Kidney glomerular epithelial cell (primary cell): ENCODE measurements at places on chromosomes 4 and X.

DNA sequence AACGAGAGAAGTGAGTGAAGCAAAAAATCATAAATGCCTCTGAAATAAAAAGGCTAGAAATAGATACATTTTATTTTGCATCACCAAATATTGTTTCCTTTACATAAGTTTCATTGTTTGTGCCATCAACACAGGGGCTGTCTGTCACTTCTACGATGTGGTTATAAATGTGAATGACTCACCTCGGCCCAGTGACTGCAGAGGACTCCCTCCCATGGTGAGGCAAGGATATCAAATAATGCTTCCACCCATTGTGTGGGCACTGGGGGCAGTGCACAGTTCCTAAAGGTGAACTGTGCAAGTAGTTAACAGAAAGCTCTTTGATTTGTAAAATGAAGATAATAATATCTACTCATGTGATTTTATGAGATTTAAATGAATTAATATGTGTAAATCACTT is 230.3 kb upstream of the NEIL3 start:
- no peak for DNase-seq

DNA sequence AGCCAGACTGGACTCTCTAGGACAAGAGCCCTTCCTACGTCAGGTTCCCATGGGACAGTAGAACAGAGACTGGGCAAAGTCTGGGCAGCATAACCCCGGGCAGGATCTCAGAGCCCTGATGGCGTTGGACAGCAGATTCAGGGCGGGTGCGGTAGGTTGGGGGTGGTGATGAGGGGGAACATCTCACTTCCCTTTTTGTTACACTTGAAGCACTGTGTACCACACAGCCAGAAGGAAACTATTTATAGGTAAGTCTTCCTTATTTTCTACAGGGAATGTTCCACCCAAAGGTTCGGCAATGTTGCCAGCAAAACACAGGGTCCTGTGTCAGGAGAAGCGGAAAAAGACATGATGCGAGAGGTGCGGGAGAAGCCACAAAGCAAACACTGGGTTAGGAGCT is 54.3 kb downstream of the TSC22D3 start:
- DNase-seq: no peak

DNA sequence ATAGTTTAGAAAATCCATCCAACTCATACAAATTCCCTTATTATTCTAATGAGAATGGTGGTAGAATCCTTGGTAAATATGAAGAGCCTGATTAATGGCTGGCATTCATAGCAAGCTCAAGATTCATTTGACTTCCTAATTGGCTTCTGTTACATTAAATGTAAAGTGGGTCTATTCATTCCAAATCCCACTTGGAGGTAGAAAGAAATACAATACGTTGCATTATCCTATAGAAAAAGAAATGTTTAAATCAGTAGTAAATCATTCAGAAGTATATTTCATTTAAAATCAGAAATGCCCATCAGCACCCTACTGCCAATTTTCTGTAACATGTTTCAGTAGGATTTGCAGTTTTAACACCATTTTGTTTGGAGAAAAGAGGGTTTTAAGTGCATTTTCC is 6.7 kb downstream of the ADGRG4 start:
- no peak for DNase-seq

DNA sequence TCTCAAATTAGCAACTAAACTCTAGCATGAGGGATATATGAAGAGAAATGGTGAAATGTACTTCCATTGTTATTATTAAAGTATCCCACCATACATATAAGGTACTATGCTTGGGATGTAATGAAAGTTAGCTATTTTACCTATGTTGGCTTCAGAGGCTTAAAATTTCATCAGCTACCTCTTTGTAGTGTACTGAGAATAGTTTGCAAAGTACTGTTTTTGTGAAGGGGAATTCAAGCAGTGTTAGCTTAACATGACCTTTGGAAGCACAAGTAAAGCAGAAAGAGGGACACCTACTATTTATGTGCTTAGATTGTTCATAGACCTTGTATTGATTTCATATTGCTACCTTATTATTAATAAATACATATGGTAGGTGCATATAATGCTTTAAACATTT is 11.8 kb downstream of the PPP4R3C start:
- no peak for DNase-seq

DNA sequence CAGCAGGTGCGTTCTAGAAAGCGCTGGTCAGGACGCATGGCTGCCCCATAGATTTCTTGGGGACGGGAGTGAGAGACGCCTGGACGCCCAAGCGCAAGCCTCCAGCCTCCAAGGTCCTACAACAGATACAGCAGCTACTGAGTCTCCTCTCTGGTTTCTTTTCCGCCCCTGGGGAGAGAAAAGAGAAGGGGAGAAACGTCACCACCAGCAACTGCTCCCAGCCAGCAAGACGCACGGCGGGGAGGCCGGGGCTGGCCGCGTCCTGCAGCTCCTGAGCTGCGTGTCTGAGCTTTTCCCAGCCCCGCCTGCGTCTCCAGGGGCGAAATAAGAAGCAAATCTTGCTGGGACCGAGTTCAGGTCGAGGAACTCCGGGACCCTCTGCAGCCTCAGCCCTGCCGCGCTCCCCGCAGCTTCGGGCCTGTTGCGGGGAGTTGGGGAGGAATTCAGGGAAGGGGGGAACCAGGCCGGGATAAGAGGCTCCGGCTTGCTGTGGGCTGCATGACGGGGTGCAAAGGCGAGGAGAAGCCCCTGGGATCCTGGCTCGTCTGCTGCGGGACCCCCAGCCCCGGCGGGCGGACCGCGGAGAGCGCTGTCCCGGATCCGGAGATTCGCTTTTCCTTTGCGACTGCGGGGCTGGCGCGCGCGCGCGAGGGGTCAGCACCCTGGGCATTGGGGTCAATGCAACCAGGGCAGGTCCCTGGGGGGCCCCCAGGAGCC is 6.8 kb upstream of the SHOX start:
- no peak for DNase-seq

DNA sequence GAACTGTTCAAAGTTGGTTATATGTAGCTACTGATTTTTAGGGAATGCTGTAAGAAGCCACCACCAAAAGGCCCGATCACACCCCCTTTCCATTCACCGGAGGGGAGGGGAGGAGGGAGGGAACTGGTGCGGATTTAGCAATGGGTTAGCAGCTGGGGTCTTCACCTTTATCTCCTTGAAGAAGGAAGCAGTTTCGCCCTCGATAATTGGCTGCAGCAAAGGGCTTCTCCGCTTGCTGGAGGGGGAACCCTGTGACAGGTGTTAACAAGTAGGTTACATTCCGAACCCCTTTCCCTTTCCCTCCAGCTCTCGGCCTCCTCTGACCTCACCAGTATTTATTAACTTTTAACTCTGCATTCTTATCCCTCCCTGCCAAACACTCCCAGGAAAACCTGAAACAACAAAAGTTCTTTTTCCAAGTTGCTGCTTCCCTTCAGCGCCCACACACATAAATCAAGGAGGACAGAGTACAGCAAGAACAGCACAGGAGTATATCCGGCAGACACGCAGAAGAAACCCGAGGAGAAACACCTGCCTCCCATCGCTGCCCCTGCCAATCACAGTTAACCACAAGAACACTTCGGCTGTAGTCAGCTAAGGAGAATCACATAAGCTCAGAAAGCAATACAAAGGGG is 39.8 kb upstream of the NAP1L5 start:
- DNase-seq: peak; percentile 96

DNA sequence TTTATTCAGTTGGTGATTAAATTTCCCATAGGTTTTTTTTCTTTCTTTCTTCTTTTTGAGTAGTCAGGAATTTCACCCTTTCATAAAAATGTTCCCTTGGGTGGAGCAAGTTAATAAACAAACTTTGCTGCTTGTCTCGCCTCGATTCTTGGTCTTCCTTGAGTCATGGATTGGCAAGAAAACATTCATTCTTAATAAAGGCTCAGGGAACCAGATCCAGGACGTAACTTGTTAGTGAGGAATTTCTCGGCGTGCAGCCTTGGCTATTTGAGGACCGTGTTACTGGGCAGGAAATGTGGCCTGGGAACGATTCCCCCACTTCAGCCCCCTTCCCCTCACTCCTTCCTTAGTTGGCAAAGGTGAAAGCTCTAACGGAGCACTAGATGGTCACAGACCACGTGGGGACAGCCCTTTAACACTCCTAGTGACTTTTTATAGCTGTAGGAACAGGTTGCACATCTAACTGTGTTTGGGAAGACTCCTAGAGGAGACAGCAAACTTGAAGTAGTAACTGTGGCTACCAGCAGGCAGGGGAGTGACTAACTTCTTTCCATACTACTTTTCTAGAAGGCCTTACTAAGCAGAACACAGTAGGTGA is 106.8 kb downstream of the UCHL1 start:
- peak; percentile 19 for DNase-seq

DNA sequence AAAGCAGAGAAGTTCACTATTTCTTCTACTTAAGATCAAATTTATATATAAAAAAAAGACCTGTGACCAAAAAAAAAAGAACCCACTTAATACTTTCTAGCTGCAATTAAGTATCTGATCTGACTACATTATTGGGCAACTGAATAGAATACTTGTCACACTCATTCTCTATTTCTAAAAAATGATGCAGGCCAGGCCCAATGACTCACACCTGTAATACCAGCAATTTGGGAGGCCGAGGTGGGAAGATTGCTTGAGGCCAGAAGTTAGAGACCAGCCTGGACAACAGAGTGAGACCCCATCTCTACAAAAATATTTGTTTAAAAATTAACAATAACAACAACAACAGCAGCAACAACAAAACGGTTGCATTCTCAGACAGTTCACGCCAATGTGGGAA is 108.8 kb upstream of the BMP2K start:
- no peak for DNase-seq

DNA sequence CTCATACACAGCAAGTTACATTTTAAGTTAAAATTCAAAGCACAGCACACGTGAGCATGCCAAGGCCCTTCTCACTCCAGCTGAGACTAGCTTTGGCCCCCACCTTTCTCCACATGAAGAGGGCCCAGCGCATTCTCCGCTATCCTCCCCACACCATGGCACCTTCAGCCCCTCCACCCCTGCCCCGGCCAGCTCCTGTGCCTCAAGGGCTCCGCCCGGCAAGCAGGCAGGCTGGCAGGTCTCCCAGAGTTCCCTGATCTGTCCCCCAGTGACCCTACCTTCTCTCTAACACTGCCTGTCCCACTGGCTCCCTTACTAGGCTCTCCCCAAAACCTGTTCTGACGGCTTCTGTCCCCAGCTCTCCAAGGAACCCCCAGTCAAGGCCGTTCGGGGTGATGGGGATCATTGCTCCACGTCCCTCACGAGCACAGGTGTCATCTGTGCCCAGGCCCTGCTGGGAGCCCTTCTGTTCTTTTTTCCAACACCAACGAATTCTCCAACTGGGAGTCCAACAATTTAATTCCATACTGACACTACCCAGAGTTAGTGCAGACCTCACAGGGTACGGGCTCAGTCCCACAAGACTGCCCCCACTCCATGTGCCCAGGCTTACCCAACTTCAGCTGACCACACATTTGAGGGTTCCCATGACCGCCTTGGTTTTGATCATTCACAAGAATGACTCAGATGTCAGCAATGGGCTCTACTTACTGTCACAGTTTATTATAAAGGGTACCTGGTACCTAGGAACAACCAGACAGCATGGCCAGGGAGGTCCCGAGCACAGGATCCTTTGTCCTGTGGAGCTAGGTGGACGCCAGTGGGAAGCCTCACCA is 4.2 kb downstream of the LETM1 start:
- no peak for DNase-seq

- peak; percentile 37 for DNase-seq
Observed at GRCh38 chr4:101014417-101014816, 332.9 kb downstream of the PPP3CA start.

DNA sequence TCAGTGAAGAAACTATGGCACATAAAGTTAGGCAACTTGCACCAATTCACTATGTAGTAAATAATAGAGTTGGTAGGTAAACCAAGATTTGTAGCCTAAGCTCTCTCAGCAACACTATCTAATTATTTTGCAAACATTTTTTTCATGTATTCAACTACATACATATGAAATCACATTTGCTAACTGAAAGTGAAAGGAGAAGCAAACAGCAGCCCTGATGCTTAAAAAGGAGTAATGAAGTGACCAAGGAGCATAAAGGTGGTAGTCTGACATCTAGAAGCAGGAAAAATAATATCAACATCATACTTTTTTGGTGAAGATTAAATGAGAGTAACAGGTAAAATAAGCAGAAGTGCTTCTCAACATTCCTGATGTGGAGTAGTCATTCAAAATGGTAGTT is 603.7 kb downstream of the GRXCR1 start:
- DNase-seq: no peak

DNA sequence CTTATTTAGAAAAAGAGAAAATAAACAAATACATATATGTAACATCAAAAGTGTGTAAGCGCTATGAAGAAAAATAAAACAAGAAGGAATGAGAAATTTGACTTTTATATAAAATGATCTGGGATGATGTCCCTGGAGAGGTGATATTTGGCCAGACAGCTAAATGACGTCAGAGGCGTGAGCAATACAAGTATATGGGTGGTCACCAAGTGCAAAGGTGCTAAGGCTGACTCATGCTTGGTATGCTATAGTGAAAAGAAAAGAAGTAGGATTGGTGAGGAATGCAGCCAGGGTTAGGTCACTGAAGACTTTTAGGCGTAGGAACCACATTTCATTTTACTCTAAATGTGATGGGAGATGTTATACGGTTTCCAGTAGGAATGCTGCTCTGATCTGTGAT is 1049.1 kb upstream of the TENM3 start:
- DNase-seq: no peak

DNA sequence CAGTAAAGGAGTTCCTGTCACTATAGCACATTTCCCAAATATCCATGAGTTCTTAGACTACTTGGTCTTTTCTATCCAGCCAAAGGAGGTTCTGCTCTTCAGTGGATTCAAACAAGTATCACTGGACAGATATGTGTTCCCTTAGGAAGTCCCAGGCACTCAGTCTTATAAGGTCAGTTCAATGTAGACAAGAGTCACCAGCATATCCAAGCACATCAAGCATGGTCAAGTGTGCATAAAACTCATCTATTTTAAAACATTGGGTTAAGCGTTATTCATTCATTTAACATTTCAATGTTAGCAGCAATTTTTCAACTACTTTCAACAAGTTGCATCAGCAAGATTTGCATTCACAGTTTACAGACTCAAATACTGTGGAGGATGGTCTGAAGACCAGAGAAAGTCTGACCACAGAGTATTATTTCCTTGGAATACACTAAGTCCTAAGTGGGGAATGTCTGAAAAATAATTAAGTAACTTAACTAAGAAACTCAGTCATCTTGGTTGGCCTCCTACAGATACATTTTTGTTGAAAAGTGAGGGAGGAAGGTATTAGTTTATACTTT is 630.5 kb upstream of the IGFBP7 start:
- no peak for DNase-seq

DNA sequence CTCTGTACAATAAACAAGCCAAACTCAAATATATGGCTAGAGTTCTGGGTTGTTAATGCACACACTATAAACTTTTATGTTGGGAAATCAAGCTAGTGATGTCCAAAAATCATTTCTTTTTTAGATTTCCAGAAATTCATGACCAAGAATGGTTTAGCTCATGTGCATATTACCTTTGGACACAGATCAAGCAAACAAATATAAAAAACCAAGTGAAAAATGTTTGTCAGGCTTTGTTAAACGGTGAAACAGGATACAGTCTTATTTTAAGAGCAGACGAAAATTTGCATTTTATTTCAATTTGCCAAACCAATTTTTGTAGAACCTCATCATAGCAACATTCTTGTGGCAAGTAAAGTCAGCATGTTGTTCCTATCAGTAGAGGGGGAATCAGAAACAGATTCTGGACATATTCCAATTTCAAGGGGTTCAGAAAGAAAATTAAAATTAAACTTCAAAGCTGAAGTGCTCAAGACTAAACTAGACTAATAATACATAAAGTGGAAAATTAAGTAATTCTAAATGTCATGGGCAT is 413.6 kb downstream of the TRIML1 start:
- no peak for DNase-seq
